ENCODE measurements at places on chromosomes 2 and 18.

GRCh38 chr2:938181-939005, 12.3 kb upstream of the SNTG2 start:
- DNase-seq: no peak

DNA sequence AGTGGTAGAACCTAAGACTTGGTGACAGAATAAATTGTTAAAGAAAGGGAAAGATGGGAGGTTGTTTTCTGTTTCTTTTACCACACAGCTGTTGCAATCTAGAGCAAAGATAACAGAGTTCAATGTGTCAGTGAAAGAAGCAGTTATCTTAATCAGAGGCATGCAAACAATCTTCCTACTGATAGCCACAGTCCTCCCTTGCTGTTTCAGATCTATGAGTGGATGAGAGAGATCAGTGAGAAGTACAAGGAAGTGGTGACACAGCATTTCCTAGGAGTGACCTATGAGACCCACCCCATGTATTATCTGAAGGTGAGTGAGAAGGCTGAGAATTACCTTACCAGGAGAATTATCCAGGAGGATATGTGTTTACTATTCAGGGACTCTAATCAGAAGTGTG, 15.9 kb downstream of the CPO start:
- DNase-seq: no peak

DNA sequence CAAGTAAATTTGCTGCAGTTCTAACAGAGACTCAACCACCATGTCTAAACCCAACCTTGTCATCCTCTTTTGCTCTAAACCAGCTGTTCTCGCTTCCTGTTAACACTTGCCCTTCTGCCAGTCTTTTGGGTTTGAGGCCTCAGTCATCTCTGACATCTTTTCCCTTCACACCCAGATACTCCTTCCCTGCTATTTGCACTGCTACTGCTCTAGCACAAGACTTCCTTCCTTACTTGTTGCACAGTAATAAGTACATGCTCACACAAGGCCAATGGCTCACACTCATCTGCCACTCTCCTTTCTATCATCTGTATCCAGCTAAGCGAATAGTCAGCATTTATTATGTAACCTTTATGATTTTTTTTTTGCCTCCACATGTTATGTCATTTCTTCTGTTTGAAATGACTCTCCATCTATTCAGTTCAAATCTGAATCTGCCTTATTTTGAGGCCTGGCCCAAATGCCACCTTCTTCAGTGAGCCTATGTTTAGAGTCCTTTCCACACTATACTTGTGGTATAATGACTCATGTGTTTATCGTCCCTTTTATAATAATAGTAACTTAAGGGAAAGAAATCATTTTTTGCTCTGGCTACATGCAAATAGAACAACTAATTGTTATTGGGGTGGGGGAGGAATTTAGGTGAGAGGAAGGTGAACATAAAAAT, 22.5 kb upstream of the CDKL4 start:
- DNase-seq: no peak

GRCh38 chr2:231037731-231038482, 584 bp downstream of the C2orf72 start:
- DNase-seq: no peak

GRCh38 chr2:182598626-182599025, 117.4 kb upstream of the DNAJC10 start:
- no peak for DNase-seq

DNA sequence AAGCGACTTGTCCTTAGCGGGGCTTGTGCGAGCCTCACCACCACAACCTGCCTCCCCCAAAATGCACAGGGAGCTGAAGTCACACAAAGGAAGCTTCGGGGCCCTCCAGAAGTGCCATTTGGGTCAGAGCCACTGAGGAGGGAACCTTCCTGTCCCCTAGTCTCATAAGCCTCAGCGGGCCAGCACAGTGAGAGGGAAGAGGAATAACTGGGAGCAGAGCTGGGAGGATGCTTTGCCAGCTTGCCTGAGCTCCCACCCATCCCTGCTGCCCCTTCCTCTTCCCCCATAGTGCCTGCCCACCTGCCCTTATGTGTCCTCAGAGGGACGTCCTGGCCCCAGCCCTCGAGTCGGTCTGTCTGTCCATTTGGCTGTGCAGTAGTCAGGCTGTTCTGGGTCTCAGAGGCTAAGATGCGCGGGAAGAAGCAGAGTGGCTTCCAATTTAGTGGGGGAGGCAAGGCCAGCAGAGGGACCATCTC, 51.8 kb upstream of the GPR17 start:
- DNase-seq: no peak

GRCh38 chr2:29954316-29954715, 32.9 kb upstream of the ALK start:
- no peak for DNase-seq

DNA sequence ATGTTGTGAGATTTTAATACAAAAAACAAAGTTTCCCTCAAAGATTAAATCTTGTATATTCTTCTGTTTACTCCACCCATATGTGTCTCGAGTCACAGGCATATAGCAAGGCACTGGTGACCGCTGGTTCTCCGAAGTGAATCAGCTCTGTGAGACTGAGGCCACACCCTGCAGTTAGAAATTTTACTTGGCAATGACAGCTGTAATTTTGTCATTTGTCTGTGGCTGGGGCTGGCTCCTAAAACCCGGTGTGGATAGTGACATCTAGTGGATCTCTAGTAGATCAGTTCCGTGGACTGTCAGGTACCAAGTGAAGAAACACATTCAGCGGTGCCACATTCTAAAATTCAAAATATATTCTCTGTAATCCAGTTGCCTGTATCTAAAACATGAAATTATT, 278.0 kb downstream of the NEDD4L start:
- peak; percentile 79 for DNase-seq

DNA sequence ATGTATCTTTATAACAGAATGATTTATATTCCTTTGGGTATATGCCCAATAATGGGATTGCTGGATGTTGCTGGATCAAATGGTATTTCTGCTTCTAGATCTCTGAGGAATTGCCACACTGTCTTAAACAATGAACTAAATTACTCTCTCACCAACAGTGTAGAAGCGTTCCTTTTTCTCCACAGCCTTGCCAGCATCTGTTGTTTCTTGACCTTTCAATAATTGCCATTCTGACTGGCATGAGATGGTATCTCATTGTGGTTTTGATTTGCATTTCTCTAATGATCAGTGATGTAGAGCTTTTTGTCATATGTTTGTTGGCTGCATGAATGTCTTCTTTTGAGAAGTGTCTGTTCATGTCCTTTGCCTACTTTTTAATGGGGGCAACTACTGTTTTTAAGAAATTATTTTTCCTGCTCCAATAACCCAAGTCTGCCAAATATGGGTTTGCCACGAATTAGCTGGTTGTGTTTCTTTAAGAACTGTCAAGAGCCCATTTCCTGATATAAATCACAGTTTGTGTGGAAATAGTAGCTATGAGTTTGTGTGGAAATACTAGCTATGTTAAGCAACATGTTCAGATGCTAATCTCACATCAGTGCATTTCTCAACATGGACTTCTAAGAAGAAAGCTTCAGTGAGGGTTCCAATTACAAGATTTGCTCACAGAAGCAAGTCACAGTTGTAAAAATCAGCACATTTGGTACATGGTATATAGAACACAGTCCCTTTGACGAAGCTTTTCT, 259.4 kb downstream of the ANAPC1 start:
- no peak for DNase-seq

DNA sequence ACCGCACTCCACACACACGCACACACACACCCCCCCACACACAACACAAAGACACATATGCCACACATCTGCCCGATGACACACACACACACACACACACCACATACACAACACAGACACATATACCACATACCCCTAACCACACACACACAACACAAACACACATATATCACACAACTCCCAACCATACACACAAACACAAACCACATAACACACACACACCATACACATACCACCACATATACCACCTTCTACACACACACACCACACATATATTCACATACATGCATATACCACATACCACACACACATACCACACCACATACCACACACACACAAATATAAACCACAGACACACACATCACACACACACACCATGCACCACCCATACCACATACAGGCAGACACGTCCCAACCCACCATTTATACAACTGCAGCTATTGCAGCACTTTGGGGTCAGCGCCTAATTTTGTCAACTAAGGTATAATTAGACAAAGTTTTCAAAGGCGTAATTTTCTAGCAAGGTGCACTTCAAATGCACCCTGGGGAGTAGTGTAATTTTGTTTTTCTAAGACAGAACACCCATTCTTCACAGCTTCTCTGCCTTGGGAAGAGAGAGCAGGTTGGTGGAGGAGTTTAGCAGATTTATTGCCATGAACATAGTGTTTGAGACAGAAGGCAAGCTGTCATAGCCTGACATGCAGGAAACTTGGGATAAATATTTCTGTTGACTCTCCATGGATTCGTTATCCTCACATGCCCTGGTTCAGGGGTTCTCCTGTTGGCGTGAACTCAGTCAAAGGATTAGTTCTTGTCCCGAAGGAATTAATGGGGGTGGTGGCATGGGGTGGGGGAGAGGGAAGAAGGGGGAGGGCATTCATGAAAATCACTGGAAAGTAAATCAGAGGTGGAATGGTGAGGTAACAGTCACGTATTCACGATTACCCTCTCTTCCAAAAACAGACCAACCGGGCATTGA, 416.1 kb downstream of the LPIN1 start:
- DNase-seq: no peak

DNA sequence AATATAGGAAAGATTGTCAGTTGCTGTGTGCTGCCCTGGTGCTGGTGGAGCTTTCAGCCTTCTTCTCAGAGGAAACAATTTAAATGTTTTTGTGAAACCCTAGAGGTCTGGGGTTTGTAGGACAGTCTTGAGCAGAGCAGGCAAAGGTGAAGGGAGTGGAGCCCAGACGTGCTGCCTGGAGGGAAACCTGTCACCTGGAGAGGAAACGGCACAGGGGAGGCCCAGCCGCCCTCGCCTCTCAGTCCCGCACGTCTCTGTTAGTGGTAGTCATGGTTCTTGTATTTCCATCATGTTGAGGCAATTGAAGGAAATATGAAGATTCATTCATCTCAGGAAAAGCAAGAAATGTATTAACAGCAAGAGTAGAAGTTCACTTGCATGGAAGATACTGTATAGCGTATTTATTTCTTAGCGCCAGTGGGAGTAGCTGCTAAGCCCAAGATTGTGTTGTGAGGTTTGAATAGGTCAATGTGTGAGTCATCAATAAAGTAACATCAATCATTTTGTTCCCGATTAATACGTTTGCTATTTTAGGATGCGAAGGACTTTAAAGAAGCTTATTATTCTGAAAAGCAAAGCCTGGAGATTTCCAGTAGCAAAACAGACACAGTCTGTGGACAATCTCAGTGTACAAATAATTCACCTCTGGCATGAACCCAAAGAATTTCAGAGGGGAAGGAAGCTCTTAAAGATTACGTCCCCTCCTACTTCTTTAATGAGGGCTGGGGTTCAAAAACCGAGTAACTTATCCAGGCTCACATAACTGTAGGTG, 70.4 kb downstream of the LRRFIP1 start:
- peak; percentile 32 for DNase-seq

GRCh38 chr2:46578961-46579360, 99.6 kb downstream of the TMEM247 start:
- no peak for DNase-seq

DNA sequence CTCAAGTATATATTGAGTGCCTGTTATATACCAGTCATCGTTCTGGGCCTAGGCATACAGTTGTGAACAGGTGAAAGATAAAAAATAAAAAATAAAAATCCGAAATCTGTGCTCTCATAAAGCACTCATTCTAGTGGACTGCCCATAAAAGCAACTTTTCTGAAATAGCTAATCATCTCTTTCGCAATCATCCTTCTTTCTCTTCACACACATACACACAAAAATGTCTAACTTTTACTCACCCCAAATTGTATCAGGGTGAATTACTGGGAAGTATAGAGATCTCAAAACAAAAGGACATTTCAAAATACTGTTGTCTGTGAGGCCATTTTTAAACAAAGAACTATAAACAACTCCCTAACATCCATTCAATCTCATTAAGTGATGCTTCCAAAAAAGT, 29.6 kb upstream of the ORC2 start:
- DNase-seq: no peak

- no peak for DNase-seq
Measured at GRCh38 chr2:121705390-121705789, 31.3 kb downstream of the NIFK start.

Measured in CD4-positive, alpha-beta T cell treated with Interleukin-2 at 100 ng/mL for 4 hours (primary cell).